ENCODE measurements at places on chromosomes 3 and 15. TPM values are rescaled to one million over a fixed set of nuclear protein-coding genes. Genes with fewer than 3 reads are reported as not detected.

- H3K27ac ChIP-seq = no peak overlapping the region
- H3K4me1 ChIP-seq = peaks cover 23% of the 10 kb centered on the region
- no peak for DNase-seq
Measured at GRCh38 chr15:59346951-59347350, 25.7 kb downstream of the MYO1E start.

DNA sequence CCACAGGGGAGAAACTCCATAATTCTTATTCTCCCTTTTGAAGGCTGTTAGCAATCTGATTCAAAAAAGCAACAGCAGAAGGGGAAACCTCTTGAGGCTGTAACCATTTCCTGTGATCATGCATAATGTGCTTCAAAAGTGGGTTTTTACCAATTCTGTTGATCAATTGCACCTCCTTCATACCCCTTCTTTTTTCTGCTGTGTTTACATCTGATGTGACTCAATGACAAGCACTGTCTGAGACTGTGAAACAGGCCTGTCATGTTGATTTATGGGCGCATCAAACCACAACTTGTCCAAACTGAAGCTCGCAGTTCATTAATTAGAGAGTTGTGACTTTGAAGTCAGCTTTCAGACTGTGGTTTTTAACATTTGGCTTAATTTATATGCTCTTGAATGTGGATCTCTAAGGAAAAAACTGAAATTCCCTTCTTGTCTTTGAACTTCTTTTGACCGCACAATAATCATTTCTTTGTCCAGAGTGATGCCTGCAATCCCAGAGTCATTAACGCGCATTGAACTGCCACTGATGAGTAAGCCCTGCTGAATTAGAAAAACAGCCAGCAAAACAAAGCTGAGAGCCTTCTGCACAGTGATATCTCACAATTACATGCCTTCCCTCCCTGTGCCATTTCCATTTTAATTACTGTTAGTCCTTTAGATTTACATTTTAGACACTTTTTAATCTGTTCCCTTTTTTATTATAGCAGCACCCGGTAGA, 532.8 kb downstream of the FOXP1 start:
- no peak for DNase-seq
- peaks cover 20% of the 10 kb centered on the region for H3K36me3 ChIP-seq
- H3K4me1 ChIP-seq = peaks cover 94% of the 10 kb centered on the region
- H3K27ac ChIP-seq = peak overlapping the region; percentile 74
- H3K27me3 ChIP-seq = peaks cover 7% of the 10 kb centered on the region
- H3K4me3 ChIP-seq = no peak overlapping the region

- H3K36me3 ChIP-seq = no peaks in the 10 kb centered on the region
- no peak overlapping the region for H3K27ac ChIP-seq
- H3K4me1 ChIP-seq = no peaks in the 10 kb centered on the region
- no peak overlapping the region for H3K4me3 ChIP-seq
- no peak for DNase-seq
Measured at GRCh38 chr3:66082679-66083078, 44.0 kb upstream of the MAGI1 start.

- H3K27ac ChIP-seq = no peak overlapping the region
- no peaks in the 10 kb centered on the region for H3K4me1 ChIP-seq
- no peak overlapping the region for H3K4me3 ChIP-seq
- DNase-seq = no peak
Measured at GRCh38 chr3:137207616-137208015, 249.8 kb downstream of the IL20RB start.

DNA sequence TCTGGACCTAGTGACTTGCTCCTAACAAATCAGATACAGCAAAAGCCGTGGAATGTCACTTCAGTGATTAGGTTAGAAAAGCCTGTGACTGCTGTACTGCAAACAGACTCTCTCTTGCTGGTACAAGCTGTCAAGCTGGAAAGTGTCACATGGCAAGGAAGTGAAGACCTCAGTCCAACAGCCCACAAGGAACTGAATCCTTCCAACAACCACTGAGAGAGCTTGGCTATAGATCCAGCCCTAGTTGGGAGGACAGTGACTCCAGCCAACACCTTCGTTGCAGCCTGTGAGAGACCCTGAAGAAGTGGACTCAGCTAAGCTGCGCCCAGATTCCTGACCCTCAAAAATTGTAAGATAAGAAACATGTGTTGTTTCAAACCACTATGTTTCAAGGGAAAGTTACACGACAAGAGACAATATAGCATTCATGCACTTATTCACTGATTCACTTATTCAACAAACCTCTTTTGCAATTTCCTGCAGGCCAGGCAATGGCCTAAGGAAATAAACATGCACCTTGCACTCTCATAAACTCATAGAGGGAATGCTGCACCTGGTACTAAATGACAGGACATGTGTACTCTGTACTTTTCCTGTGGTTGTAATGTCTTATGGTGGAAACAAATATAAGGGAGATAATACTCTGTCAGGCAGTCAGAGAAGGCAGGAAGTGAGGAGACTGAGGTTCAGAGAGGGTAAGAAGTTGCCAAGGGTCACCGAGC, 142.9 kb downstream of the CADPS start:
- H3K27me3 ChIP-seq = no peaks in the 10 kb centered on the region
- H3K4me3 ChIP-seq = no peak overlapping the region
- H3K27ac ChIP-seq = no peak overlapping the region
- no peaks in the 10 kb centered on the region for H3K36me3 ChIP-seq

- no peak overlapping the region for H3K27ac ChIP-seq
- no peaks in the 10 kb centered on the region for H3K36me3 ChIP-seq
- H3K27me3 ChIP-seq = peaks cover 5% of the 10 kb centered on the region
- H3K4me1 ChIP-seq = peaks cover 6% of the 10 kb centered on the region
- no peak for DNase-seq
- H3K4me3 ChIP-seq = no peak overlapping the region
Measured at GRCh38 chr15:33844186-33844585, 124.1 kb upstream of the CHRM5 start.

GRCh38 chr3:149970716-149971402, at the start of gene PFN2:
TSS of gene PFN2 (minus strand) at chr3:149970895. CDS start at chr3:149970856, 39 bp downstream.
- H3K27me3 ChIP-seq = peaks cover 19% of the 10 kb centered on the region
- peaks cover 16% of the 10 kb centered on the region for H3K36me3 ChIP-seq
- H3K4me1 ChIP-seq = peaks cover 32% of the 10 kb centered on the region

GRCh38 chr15:76815421-76815820, 89.7 kb downstream of the SCAPER start:
- no peaks in the 10 kb centered on the region for H3K4me1 ChIP-seq
- H3K4me3 ChIP-seq = no peak overlapping the region

DNA sequence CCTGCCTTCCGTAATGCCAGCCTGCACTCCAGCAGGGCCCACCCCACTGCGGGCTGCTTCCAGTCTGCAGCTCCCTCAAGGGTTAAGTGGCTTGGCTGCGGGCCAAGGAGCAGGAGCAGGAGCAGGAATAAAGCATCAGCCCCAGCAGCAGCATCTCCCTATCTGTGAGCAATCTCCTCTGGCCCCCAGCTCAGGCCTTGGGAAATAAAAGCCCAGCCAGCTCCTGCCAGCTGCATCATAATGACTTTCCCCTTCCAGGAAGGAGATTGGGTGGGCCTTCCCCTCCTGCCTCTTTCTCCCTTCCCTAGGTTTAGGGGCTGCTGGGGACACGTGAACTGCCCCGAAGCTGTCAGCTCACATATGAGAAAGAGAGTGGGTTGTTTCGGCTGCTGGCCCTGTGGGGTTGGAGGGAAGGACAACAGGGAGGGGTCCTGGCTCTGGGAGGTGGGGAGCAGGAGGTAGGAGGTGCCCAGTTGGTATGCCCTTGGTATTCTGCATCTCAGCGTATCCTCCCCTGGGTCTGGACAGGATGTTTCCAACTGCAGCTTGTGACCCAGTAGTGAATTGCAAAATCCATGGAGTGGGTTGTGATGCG, 34.6 kb upstream of the FGD5 start:
- no peak overlapping the region for H3K4me3 ChIP-seq
- no peaks in the 10 kb centered on the region for H3K36me3 ChIP-seq
- no peak for DNase-seq
- no peak overlapping the region for H3K27ac ChIP-seq
- peaks cover 6% of the 10 kb centered on the region for H3K27me3 ChIP-seq
- H3K4me1 ChIP-seq = peaks cover 14% of the 10 kb centered on the region

GRCh38 chr15:36506733-36507356, 72.6 kb upstream of the CDIN1 start:
- DNase-seq = no peak
- H3K36me3 ChIP-seq = no peaks in the 10 kb centered on the region
- H3K27ac ChIP-seq = no peak overlapping the region
- H3K4me3 ChIP-seq = no peak overlapping the region

DNA sequence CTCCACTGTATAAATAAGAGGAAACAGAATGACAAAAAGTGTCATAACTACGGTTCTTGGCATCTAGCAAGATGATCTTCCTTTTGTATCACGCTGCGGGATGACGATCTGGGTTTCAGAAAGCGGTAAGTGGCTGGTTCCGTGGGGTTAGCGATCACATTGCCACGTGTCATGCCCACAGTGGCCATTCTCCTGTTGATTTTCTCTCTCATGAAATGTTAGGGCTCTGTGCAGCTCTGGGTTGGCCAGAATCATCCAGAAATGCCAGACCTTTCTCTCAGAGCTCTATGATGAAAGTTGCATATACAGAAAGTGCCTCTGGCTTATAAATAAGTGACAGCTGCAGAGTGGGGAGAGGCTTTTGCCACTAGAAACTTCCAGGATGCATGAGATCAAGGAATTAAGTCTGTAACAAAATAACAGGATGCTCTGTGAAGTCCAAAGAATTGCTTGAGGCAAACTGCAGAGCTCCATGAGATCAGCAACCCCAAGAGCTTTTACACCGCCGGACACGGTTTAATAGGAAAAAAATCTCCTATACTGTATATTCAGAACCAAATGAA, 71.6 kb downstream of the ABTB1 start:
- H3K27me3 ChIP-seq = peaks cover 4% of the 10 kb centered on the region
- H3K4me3 ChIP-seq = no peak overlapping the region
- DNase-seq = no peak
- H3K36me3 ChIP-seq = no peaks in the 10 kb centered on the region
- peaks cover 21% of the 10 kb centered on the region for H3K4me1 ChIP-seq
- H3K27ac ChIP-seq = no peak overlapping the region

DNA sequence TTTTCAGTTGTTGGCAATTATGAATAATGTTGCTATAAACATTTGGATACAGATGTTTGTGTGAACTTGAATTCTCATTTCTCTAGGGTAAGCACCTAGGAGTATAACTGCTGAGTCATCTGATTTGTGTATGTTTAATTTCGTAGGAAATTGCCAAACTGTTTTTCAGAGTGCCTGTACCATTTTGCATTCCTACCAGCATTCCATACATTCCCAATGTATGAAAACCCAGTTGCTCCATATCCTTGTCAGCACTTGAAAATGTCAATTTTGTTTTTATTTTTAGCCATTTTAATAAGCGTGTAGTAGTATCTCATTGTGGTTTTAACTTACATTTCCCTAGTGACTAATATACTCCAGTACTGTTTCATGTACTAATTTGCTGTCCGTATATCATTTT, 98.5 kb upstream of the TSC22D2 start:
- no peak overlapping the region for H3K27ac ChIP-seq
- no peak overlapping the region for H3K4me3 ChIP-seq
- no peaks in the 10 kb centered on the region for H3K36me3 ChIP-seq

GRCh38 chr3:62859203-62859791, 15.9 kb downstream of the CADPS start:
- H3K27me3 ChIP-seq = no peaks in the 10 kb centered on the region
- H3K36me3 ChIP-seq = no peaks in the 10 kb centered on the region
- no peak overlapping the region for H3K27ac ChIP-seq
- H3K4me1 ChIP-seq = no peaks in the 10 kb centered on the region

GRCh38 chr3:53202331-53203015, 41.5 kb downstream of the PRKCD start:
- DNase-seq = no peak
- H3K36me3 ChIP-seq = peaks cover 5% of the 10 kb centered on the region
- no peak overlapping the region for H3K4me3 ChIP-seq
- H3K27me3 ChIP-seq = peaks cover 7% of the 10 kb centered on the region

- peak overlapping the region; percentile 44 for H3K27ac ChIP-seq
- no peak for DNase-seq
- H3K4me3 ChIP-seq = no peak overlapping the region
- peaks cover 2% of the 10 kb centered on the region for H3K27me3 ChIP-seq
- no peaks in the 10 kb centered on the region for H3K36me3 ChIP-seq
- H3K4me1 ChIP-seq = peaks cover 36% of the 10 kb centered on the region
Measured at GRCh38 chr3:151382671-151383070, 1.9 kb downstream of the P2RY12 start.

- no peak overlapping the region for H3K4me3 ChIP-seq
- no peaks in the 10 kb centered on the region for H3K36me3 ChIP-seq
- DNase-seq = no peak
- no peaks in the 10 kb centered on the region for H3K4me1 ChIP-seq
- peaks cover 2% of the 10 kb centered on the region for H3K27me3 ChIP-seq
Measured at GRCh38 chr3:150319900-150320299, 88.2 kb upstream of the TSC22D2 start.

Gene BOC
- 3.8 TPM for total RNA-seq

Gene PRTG
- total RNA-seq = 165 TPM

Gene SELENOK
- 36.6 TPM for total RNA-seq

Gene TMC3
- total RNA-seq = not detected

Gene CNTN3
- 0.62 TPM for total RNA-seq

Gene LRRFIP2
- 40.0 TPM for total RNA-seq

Gene CFAP100
- total RNA-seq = not detected

Gene POTEB3
- total RNA-seq = not detected

Gene KCNAB1
- total RNA-seq = not detected

Gene DAZL
- 0.33 TPM for total RNA-seq

Gene TF
- total RNA-seq = 3.9 TPM
